ENCODE measurements at places on chromosomes 5 and 9.

DNA sequence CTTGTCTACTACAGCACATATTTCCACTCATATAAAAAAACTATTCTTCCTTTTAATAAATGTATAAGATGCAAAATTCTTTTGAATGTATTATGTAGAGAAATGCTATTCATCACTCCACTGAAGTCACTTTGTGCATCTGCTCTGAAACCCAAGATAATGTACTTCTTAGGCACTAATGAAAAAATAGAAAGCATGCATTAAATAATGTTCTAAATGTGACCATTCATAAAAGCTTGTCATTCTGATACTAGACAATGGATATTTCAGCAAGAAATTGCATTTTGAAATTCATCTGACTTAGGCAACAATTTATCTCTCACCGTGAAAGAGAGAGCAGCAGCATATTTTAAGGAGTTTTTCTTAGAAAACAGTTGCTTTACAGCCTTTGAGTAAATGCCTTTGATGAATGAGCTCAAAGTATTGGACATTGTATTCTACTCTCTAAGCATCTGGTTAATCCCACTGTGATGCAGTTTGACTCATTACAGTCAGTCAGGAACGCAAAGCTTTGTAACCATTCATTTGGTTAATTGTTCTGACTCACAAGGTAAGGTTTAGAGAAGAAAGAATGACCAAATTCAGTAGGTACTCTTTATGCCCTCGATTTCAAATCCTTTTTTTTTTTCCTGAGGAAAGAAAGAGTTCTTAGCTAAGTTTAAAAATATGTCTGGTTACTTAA, 2233.8 kb upstream of the C9orf72 start:
- DNase-seq, result no peak

DNA sequence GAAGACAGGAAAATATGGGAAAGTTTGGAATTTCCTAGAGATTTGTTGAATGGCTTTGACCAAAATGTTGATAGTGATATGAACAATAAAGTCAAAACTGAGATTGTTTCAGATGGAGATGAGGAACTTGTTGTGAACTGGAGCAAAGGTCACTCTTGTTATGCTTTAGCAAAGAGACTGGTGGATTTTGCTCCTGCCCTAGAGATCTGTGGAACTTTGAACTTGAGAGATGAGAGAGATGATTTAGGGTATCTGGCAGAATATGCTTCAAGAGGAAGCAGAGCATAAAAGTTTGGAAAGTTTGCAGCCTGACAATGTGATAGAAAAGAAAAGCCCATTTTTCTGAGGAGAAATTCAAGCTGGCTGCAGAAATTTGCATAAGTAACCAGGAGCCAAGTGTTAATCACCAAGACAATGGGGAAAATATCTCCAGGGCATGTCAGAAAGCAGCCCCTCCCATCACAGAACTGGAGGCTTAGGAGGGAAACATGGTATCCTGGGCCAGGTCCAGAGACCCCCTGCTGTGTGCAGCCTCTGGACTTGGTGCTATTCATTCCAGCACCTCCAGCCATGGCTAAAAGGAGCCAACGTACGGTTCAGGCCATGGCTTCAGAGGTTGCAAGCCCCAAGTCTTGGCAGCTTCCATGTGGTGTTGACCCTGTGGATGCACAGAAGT, 114.3 kb upstream of the STARD4 start:
- no peak for DNase-seq

DNA sequence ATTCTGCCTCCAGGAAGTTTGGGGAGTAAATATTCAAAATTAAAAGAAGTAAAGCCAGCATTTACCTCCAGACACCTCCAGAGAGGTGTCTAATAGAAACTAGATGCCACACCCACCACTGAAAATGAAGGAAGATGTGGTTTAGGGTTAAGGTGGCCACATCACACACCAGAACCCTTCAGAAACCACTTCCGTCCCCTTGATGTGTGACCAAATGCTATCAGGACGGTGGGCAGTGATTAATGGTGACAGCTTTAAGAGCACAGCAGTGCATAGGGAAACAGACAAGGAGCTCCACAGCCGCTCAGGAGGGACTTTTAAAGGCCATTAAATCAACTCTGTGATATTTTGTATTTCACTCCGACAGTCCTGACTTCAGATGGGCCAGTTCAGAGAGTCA, 295.2 kb downstream of the BRINP1 start:
- no peak for DNase-seq

DNA sequence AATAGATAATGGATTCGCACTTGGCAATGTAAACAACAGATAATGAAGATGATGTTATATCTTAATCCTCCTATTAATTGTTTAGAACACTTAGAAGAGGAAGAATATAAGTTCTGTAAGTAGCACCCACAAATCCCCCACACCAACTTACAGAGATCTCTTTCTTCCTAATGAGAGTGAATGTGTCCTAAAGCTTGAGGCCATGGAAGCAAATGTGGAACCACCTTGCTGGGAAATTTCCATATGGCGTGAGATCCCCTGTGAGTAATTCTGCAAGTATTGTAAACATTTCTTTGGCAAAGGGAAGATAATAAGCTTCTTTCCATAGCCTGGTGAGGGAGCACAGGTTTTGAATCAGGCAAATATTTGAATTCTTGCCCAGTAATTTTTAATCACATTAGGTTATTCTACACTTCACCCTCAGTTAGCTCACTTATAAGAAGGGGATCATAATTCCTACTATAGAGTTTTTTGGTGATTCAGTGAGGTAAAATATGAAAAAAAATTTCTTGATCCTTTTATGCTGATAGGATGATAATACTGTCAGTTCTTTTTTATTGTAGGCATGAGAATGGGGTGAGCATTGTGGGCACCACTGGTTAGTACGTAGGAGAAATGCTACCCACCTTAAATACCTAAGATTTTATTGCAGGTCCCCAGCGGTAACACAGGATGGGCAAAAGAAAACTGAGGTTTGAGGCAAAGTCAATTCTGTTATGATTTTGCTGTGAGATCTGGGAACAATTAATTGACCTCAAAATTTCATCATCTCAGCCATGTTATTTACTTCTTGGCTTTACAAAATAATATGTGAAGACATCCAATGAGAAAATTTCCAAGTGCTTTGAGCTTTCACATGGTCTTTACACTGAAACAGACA, 574.8 kb downstream of the PSAT1 start:
- no peak for DNase-seq

- DNase-seq, result no peak
These were observed 3.0 kb upstream of the SMC2 start for GRCh38 chr9:104091116-104091515.

DNA sequence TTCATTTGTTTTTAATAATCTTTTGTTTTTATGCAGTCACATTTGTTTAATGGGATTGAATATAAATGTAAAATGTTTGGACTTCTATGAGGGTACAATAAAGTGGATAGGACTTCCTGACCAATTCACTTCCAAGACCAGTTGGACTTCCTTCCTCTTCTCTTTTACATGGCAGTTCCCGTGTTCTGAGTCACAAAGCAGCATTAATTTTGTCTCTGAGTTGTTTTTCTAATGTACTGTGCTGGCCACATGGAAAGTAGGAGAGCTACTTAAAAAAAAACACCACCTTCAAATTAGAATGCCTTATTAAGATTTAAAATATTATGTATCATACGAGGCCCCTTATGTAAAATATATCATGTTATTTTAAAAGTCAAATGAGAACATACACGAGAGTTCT, 87.3 kb downstream of the CCDC171 start:
- no peak for DNase-seq

GRCh38 chr9:96651626-96652025, 3.5 kb downstream of the PRXL2C start:
- no peak for DNase-seq

DNA sequence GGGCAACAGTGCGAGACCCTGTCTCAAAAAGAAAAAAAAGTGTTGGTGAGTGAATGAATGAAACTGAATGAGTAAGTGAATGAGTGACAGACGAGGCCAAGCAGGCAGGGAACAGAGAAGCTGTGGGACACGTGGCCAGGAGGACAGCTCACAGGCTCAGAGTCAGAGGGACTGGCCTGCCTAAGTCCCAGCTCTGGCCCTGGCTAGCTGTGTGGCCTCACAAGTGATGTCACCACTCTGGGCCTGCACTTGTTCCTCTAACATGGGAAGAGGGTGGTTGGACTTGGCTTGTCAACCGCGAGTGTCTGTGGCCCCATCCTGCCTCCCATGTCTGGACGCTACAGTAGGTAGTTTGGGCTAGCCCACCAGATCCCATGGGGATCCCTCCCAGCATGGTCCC, 4.7 kb upstream of the PLPP7 start:
- no peak for DNase-seq

GRCh38 chr9:78196258-78196657, 39.6 kb upstream of the CEP78 start:
- no peak for DNase-seq

GRCh38 chr5:149228618-149229297, 42.9 kb upstream of the AFAP1L1 start:
- no peak for DNase-seq

DNA sequence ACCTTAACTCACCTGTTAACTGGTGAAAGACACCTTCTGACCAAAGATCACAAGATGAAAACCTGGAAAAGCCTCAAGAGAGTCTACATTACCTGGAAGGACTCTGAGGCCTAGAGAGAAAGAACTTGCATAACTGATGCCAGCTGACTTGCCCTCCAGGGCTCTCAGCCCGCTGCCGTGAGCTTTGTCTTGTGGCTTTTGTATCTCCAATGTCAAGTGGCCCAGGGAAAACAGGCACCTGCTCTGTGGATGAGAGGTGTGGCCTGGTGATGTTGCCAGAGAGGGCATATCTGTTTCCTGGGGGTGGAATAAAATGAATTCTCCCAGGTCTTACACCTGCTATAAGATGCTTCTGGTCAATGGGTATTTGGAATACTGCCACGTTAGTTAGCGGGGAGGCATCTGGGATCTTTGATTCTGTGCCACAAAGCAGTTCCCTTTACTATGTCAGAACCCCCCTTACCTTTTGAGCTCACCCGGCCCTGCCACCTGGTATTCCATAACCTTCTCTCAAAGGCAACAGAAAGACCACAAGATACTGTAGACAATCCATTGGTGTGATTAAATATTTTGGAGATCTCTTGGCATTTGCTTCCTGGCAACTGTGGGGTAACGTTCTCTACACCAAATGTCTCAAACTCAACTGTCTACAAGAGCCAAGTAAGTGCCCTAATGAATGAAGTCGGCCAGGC, 54.9 kb upstream of the N4BP3 start:
- no peak for DNase-seq

GRCh38 chr9:124758061-124758460, 13.1 kb downstream of the NR6A1 start:
- DNase-seq, result no peak

GRCh38 chr5:40452874-40453624, 226.7 kb upstream of the PTGER4 start:
- DNase-seq, result no peak
